ENCODE measurements at places on chromosomes 11 and 22.

DNA sequence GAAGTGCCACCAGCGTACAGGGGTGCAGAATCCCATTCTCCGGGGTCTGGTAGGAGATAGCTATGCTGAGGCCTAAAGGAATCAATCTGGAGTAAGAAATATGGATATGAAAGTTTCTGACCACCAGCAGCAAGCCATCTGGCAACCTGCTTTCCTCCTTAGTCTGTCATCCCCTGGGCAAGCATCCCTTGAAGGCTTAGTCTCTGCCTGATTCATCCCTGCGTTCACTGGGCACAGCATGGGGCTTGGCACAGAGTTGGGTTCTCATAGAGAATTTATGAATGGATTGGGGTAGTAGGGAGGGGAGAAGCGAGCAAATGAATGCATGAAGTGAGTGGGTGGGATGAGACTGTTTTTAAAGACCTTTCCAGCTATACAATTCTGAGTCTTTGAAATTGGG is 85.8 kb upstream of the NARS2 start:
- DNase-seq, result no peak

- DNase-seq, result no peak
Observed at GRCh38 chr11:117834838-117835443, 10.4 kb upstream of the FXYD2 start.

DNA sequence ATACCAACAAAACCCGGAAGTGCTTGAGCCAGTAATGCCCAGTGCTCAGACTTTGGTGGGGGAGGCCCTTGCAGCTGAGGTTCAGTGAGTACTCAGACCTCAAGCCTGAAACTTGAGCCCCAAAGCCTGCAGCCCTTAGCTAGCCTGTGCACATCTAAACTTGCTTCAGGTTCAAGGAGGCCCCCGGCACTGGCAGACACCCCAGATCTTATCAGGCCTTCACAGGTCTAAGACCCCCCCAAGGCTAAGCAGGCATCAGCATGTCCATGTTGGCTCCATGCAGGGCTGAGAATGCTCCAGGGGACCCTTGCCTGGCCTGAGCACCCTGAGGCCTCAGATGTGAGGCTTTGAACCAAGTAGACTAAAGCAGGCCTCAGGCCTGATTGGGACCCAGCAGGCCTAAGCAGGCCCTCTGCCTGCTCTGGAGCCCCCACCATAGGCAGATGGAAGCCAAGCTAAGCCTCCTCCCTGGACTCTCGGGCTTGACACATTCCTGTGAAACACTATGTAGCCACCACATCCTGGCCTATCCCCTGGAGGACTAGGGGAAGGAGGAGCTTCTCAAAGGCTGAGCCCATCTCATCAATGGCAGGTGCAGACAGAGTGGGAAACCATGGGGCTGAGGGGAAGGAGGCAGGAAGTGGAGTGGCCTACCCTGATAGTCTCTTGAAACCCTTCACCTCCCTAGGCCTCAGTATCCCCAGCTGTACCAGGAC is 1.2 kb upstream of the CASTOR1 start:
- DNase-seq, result peak; percentile 41

- DNase-seq, result no peak
Observed at GRCh38 chr11:10558288-10558687, 10.2 kb downstream of the LYVE1 start.

DNA sequence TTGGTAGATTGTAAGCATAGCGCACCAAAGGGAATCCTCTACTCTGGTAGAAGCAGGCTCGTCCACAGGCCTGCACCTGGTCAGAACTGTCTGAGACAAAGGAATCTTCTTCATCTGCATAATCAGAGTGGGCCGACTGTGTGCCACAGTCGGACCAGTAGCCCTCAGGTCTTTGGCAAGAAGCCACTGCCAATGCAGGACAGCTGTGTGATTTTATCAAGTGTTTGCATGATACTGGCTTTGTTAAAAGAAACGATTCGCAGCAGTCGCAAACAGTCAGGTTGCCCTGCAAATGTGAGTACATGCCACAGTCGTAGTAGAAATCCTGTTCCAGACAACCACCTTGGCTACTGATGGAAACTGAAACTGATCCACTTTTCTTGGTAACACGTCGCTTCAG is 4.9 kb upstream of the CCDC34 start:
- DNase-seq, result no peak

DNA sequence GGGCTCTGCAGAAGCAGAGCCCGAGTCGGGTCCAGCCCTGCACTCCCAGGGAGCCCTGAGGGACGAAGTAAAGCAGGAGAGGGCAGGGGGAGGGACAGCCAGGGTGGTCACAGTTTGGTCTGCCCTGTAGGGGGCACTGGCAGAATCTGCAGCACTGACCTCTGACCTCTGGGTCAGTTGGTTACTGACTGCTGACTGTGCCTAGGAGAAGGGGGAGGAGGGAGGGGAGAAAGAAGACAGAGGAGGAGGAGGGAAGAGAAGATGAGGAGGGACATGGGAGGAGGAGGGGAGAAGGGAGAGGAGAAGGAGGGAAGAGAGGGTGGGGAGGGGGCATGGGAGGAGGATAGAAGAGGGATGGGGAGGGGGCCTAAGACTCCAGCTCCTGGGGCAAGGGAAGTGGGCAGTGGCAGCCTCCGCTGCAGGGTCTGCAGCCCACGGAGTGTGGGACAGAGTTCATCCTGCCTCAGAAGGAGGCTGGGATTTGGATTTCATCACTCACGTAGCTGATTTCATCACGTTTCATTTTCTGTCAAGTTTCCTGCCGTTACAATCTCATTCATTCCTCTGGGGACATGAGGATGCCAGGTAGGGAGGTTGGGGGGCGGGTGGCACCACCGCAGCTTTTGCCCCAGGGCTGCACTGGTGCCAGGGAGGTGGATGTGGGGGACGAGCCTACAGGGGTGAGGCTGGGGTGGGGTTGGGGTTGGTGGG is 55.2 kb downstream of the FLRT1 start:
- peak; percentile 33 for DNase-seq

DNA sequence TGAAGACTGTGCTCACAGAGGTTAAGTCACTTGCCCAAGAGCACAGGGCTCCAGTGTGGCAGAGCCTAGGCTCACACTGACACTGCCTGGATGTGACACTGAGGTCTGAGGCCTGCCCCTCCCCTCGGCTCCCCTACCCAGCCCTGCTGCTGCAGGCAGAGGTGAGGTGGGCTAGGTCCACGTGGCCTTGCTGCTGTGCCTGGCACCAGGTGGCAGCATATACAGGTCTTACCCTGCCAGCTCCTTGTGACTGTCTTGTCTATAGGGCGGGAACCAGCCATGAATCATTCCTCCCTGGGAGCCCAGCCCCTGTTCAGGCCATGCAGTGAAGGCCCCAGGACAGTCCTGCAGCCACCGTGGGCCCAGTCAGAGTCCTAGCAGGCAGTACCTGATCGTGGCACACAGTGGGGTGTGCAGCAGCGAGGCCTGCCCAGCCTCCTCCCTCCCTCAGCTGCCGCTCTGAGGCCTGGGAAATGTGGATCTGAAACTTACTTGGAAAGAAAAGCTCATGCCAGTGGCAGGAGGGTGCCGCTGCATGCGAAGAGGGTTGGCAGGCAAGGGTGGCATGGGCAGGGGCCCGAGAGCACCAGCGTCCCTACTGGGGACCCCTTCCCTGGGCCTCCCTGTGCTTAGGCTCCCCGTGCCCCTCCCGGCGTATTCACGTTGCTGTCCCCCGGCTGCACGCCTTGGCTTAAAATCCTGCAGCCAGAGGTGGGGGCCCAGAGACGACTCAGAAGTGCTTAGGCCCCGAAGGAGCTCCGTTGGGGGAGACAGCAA is 1.2 kb upstream of the CERK start:
- DNase-seq, result peak; percentile 52

- DNase-seq, result no peak
Observed at GRCh38 chr11:49424136-49424535, 215.7 kb upstream of the FOLH1 start.

- DNase-seq, result no peak
Observed at GRCh38 chr11:112013497-112014164, 11.6 kb upstream of the DLAT start.

GRCh38 chr11:129840236-129840635 is 24.6 kb downstream of the TMEM45B start:
- no peak for DNase-seq

DNA sequence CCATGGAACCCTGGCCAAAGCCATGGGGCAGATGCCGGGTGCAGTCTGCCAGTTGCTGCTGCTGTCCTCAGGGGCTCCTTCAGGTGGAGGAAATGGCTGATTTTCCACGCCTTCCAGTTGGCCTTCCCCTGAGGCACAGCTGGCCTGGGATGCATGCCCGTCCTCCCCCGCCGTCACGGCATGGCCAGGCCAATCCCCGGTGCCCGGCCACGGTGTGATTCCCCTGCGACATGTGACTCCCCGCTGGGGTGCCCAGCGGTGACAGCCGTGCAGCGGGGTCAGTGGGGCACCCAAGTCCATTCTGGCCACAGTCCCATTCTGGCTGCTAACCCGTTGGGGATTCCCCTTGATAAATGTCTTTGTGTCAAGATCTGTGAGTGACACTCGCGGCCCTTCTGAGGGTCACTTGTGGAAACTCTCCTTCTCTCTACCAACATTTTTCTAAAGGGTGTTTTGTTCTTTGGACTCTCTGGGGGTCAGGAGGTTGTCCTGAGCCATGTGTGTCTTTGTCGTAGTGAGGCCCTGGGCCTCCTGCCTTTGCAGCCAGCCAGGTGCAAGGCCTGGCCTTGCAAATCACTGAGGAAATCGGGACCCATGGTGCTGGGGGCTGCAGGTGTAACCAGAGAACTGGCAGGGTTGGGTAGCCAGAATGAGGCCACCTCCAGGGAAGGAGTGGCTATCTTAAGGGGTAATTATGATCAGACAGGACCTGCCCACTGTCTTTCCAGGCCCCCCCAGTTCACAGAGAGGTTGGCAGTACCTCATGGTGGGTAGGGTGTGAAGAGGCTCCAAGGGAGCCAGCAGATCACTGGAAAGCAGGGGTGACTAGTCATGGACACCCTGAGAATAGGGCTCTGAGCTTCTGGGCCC is 37.1 kb downstream of the KCNQ1OT1 start:
- DNase-seq, result no peak

DNA sequence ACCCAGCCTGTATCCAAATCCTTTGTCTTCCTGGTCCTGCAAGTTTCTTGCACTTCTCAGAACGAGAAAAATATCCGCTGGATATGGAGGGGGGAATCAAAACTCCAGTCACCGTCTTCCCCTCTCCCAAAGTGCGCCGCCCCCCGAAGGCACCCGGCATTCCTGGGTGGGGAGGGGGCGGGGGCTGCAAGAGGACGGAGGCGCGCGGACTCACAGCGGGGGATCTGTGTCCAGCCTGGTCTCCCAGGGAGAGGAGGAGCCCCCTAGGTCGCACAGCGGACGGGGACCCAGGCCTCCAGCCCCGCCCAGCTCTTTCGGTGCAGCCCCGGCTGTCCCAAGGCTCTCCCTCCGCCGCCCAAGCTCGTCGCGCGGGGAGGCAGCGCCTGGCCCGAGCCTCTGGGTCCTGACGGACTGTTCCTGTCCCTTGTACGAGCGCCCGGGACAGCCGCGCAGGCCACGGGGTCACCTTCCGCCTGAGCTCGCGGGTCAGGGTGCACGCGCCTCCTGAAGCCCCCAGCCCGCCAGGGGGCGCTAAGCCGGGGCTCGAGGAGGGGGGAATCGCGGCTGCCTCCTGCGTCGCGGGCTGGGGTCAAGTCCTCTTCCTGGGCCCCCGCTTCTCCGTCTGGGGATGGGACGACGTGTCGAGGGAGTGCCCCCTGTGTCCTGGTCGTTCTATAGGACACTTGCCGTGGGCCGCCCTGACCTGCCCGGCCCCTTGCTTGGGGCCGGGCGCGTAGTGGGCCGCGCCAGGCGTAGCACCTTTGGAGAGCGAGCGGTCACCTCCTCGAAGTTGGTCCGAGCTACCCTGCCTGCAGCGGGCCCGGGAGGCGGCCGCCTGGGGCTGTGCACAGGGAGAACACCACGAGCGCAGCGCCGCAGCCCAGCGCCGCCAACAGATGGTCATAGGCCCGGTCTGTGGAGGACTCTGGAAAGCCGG is 2.4 kb upstream of the WNT11 start:
- DNase-seq, result peak; percentile 89

- peak; percentile 90 for DNase-seq
Observed at GRCh38 chr11:57637626-57638004, 12.1 kb downstream of the YPEL4 start.

GRCh38 chr22:26374391-26375026 is 54.6 kb upstream of the ASPHD2 start:
- DNase-seq, result no peak

DNA sequence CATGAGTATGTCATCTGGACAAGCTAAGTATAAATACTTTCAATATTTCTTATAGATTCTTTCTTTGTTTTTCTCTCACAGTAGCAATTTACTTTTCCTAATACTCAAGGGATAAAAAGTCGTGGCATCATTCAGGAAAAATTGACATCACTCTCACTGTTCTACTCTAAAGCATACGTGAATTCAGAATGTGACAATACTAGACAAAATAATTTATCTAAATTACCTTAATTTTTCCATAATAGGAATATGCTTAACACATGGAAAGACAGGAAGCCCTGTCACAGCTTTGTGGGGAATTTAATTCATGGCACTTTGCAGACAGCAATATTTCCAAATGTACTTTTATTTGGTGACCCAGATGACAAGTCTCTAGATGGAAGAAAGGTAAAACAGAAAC is 394.6 kb downstream of the DLG2 start:
- DNase-seq, result no peak

- no peak for DNase-seq
Observed at GRCh38 chr11:18536209-18536608, 9.5 kb upstream of the TSG101 start.

GRCh38 chr11:3058753-3059664 is 1.8 kb upstream of the CARS1 start:
- DNase-seq, result peak; percentile 85

DNA sequence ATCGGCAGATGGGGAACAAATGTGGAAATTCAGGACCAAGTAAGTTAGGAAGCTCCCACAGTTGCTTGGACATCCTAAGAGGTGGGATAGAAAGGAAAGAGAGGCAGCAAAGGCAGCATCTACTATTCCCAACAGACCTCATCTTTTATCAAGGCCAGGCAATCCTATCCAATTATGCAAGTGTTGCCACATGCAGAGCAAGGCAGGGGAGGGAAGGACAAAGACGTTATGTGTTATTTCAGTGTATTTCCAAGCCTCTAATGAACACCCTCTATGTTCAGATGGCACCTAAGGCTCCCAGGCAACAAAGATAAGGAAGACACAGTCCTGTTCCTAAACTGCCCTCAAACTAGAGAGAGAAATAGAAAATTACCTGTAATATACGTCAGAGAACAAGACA is 9.2 kb downstream of the TIGD3 start:
- no peak for DNase-seq

- DNase-seq, result no peak
Observed at GRCh38 chr11:123481640-123482039, 51.6 kb downstream of the GRAMD1B start.

- no peak for DNase-seq
Observed at GRCh38 chr11:8320076-8320475, 56.4 kb upstream of the LMO1 start.

DNA sequence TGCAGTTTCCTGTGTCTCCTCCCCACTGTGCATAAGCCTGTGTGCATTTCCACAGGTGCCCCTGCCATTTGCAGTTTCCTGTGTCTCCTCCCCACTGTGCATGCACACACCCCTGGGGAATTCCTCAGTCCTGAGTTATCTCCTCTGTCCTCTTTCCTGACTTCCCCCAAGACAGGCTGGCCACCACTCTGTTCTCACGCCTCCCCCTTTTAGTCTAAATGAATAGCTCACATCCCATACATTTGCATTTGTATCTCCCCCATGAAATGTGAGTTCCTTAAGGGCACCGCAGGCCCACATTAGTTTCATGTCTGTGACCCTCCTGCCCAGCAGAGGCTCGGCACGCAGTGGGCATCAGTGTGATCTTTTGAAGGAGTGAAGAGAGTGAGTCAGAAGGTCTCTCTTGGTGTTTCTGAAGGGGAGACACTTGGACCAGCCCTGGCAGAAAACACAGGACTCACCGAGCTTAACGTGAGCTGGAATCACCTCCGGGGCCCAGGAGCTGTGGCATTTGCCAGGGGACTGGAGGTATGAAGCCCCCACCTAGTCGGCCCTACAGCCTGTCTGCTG is 6.2 kb downstream of the LRRC74B start:
- peak; percentile 47 for DNase-seq
